ENCODE measurements at places on chromosomes 12 and 14.

GRCh38 chr14:50045039-50045711, 71.2 kb downstream of the VCPKMT start:
- peak; percentile 77 for DNase-seq

- no peak for DNase-seq
Measured at GRCh38 chr14:62436261-62436660, 609.0 kb downstream of the KCNH5 start.

GRCh38 chr14:101184572-101184971, 281.1 kb upstream of the RTL1 start:
- no peak for DNase-seq

- no peak for DNase-seq
Measured at GRCh38 chr12:2628401-2628800, 166.4 kb upstream of the FKBP4 start.

DNA sequence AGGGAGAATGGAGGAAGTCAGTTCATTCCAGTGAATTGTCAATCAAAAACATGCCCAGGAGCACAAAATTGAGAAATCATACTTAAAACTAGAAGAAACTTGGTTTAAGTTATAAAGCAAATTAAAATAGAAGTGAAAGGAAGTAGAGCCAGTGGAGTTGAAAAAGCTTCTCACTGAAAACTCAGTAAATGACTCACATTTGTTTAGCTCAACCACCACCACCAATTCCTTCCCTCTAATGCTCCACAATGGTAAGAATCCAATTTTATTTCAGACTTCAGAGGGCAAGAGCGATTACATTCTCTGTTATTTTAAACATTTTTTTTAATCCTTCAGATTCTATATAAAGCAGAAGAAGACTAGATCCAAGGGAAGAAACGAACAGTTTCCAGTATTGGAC, 19.4 kb downstream of the UTP20 start:
- no peak for DNase-seq

DNA sequence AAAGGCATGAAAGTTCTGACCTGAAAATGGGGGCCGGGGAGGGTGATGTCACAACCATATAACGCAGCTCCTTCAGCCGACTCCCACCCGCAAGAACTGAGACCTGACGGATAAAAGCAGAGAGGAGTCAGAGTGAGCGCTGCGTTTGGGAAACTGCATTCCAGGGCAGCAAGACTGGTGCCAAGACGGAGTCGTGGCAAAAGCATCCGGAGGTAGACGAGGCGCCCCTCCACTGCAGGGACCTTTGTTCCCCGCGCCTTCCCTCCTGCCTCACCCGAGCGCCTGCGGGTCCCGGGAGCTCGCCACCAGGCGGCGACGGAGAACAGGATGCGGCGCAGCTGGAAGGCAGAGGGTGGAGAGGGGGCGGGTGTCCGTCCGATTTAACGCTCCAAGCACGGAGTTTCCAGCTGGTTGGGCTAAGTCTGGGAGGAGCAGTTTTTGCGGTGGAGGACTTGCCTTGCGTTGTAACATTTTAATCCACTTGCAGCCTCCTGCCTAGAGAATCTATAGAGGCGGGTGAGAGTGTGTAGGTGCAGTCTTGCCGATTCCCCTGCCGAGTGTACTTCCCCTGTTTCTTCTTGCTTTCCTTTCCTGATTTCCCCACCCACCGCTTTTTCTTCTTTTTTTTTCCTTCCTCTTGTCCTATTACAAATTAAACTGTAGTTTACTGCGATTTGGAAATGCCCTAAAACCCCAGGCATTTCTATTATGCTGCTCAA, 1.2 kb upstream of the CPNE8 start:
- DNase-seq = no peak

GRCh38 chr14:38553586-38553985, 297.7 kb upstream of the CLEC14A start:
- no peak for DNase-seq

DNA sequence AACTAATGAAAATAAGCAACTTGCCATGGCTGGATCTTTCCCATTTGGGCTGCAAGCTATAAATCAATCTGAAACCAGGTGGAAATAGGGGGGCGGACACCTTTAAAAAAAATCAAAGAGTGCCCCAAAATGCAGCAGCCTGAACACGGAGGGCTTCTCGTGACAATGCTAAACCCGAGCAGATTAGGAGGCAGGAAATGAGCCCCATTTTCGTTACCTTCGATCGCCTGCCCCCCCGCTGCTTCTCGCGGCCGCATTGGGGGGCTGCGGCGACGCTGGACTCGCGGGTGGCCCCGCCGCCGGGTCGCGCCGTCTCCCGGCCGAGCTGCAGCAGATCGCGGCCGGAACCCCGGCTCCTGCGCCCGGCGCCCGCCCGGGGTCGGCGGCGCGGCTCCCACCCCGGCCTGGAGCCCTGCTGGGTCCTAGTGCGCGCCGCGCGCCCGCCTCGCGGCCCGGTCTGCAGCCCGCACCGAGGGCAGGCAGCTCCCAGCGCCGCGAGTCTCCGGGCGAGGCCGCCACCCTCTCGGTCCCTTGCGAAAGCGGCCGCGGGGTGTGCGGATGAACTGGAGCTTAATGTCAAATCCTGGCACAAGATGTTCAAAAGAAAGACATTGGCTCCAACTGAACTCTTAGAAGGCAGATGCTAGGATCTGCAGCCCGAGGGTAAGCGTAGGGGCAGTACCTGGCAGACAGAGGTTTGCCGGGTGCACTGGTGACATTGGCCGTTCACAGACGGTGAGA, 201.9 kb upstream of the FOXN3 start:
- peak; percentile 86 for DNase-seq

GRCh38 chr14:56199982-56200577, 81.9 kb downstream of the PELI2 start:
- DNase-seq = no peak

DNA sequence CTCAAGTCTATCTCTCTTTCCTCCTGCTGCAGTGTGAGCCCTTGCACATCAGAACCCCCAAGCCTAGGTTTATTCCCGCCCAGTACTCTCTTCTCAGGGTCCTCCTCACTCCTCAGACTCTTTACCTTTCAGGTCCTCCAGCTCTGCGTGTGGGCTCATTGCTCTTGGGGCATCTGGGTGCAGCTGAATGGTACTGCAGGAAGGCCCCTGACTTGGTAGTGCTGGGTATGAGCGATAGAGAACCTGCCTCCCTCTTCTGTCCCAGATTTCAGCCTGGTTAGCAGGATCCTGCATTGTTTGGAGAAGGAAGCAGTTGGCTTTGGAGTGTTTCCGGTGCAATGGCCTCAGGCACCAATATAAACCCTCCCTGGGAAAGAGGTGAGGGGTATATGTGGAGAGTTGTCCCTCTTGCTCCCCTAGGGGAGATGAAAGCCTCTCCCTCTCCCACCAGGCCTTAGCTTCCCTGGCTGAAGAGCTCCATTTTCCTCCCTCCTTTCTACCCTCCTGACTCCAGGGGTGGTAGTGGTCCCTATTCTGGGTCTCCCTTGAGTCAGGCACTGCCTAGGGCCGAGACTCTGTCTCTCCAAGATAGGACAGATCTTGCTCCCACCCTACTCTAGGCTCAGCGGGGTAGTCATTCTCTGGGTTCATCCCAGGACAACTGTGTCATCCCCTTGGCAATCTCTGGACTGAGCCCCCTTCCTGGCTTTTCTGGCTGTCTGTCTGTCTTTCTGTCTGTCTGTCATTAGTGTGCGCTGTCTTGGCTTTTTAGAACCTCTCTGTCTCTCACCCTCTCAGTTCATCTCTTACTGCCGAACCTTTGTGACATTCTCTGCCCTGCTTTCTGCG, 3.8 kb downstream of the LRP1 start:
- no peak for DNase-seq

DNA sequence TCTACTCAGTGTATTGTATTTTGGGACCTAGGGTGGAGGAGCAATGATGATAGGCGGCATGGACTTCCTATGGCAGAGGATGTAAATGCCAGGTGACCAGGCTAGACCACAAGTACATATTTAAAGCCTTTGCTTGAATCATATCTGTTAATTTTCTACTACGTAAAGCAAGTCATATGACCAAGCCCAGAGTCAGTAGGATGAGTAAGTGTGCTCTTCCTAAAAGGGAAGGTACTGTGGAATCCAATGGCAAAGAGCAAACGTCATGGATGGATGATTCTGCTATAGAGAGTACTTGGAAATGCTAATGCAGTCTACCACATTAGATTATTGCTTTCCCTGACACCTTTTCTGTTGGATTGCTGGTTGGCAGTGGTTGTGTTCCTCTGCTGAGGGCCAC, 16.8 kb downstream of the GPATCH2L start:
- DNase-seq = no peak

DNA sequence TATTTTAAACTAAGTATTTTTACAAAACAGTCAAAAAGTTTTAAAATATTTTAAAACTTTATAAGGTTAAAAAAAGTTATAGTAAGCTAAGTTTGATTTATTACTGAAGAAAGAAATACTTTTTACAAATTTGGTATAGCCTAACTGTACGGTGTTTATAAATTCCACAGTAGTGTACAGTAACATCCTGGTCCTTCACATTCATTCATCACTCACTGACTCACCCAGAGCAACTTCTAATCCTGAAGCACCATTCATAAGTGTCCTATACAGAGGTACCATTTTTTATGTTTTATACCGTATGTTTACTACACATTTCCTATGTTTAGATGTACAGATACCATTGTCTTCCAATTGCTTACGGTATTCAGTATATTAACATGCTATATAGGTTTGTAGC, 170.0 kb downstream of the KLHL28 start:
- DNase-seq = no peak

DNA sequence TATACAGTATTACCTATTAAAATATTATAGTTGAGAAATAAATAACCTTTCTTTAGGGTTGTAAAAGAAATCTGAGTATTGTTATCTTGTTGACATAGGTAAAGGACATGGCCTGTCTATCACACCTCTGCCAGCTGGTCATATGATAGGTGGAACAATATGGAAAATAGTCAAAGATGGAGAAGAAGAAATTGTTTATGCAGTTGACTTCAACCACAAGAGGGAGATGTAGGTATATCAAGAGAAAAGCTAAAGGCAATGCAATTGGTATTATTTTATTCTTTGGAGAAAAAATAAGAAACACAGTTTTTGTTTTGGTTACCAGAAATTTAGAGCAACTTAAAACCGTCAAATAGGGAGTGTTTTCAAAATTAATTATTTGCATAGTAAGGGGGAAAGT, 13.5 kb downstream of the CPSF2 start:
- DNase-seq = peak; percentile 13

- DNase-seq = no peak
Measured at GRCh38 chr12:102753802-102754201, 163.2 kb downstream of the PAH start.

GRCh38 chr12:66013224-66013623, 117.3 kb downstream of the LLPH start:
- DNase-seq = no peak

DNA sequence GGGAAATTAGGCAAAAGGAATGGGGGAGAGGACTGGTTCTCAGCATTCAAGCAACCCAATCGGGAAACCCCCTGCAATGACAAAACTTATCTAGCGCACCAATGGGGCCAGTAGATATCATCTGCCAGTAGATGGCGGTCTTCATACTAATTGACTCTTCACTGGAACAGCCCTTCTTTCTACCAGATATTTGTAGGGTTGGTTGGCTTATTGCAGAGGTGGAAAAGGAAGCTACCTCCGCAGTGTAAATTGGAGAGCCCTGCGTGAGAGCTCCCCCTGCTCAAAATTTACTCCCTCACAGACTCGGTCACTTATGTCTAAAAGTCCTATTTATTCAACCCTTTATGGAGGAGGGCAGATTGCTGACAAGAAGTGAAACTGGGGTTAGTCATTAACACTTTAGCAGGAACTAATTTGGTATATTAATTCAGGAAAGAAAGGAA, 166.1 kb upstream of the CCND2 start:
- DNase-seq = peak; percentile 67

- DNase-seq = peak; percentile 95
Measured at GRCh38 chr12:130870442-130871285, 1.2 kb upstream of the RAN start.

- DNase-seq = no peak
Measured at GRCh38 chr14:91980157-91980556, 32.7 kb upstream of the FBLN5 start.

GRCh38 chr14:96051642-96052540, 12.7 kb downstream of the C14orf132 start:
- DNase-seq = peak; percentile 64

DNA sequence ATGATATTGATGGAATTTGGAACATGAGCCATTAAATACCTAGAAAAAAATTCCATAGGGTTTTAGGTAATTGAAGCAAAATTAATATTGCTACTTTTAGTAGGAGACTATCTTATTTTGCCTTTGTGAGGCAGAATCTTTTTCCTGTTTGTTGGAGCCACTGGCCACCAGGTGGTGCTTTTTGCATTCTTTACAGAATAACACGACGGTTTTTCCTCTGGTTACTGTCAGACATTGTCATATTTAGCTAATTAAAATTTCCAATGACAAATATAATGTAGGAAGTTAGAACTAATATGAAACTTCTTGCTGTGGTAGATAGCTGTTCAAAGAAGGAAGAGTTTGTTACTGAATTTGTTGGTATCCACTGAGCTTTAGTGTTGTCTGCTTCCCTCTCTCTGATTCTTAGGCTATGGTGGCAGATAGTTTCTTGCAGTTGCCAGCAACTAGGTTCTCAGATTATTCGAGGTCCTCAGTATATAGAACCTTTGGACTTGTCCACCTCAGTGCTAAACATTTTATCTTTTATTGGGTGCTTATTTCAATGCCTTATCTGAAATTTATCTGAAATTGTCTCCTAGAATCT, 25.7 kb downstream of the RAB21 start:
- peak; percentile 55 for DNase-seq

DNA sequence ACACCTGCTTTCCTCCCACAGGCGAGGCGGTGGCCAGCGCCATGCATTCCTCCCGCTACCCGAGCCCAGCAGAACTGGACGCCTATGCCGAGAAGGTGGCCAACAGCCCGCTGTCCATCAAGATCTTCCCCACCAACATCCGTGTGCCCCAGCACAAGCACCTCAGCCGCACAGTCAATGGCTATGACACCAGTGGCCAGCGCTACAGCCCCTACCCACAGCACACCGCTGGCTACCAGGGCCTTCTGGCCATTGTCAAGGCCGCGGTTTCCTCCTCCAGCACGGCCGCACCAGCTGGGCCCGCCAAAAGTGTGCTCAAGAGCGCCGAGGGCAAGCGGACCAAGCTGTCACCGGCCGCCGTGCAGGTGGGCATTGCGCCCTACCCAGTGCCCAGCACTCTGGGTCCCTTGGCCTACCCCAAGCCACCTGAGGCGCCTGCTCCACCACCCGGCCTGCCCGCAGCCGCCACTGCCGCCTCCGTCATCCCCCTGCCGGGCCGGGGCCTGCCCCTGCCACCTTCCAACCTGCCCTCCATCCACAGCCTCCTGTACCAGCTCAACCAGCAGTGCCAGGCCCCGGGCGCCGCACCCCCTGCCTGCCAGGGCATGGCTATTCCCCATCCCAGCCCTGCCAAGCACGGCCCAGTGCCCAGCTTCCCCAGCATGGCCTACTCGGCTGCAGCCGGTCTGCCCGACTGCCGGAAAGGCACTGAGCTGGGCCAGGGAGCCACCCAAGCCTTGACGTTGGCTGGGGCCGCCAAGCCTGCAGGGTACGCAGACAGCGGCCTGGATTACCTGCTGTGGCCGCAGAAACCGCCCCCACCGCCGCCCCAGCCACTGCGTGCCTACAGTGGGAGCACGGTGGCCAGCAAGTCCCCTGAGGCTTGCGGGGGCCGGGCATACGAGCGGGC, 54.6 kb downstream of the FAM222A start:
- no peak for DNase-seq
